ENCODE measurements at places on chromosomes 12 and 14. TPM values are rescaled to one million over a fixed set of nuclear protein-coding genes. Genes with fewer than 3 reads are reported as not detected.

The ISCA2 gene
- total RNA-seq: 41.6 TPM

DNA sequence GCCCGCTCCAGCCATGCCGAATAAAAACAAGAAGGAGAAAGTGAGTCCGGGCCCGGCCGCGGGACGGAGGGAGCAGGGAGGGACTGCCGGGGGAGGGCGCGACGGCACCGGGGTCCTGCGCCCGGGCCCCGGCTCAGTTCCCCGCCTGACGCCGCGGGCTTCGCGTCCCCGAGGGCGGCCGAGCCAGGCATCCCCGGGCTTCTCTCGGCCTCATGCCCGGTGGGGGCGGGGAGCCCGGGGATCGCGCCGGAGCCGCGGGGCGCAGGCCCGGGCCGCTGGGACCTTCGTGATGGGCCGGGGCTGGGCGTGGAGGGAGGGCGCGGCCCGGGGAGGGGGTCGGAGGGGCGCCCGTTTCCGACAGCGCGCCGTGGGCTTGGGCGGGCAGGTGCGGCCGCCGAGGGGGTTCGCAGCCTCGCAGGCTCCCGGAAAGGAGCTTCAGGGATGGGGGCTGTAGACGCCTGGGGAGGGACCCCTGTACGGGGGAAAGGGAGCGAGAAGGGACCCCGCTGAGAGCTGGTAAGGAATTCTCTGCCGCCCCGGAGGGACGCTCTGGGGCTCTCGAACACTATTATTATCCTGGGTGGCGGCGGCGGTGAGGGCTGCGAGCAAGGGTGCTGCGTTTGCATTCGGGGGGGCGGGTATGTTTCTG lies 496 bp downstream of the PPP2R5C start:
- DNase-seq: no peak

GRCh38 chr14:50954811-50955372 lies 10.6 kb upstream of the PYGL start:
- DNase-seq: no peak

The EMP1 gene
- total RNA-seq: 117 TPM

The TRIM9 gene
- total RNA-seq: 0.36 TPM

GRCh38 chr14:93537951-93538350 lies 107.2 kb downstream of the UNC79 start:
- DNase-seq: no peak

DNA sequence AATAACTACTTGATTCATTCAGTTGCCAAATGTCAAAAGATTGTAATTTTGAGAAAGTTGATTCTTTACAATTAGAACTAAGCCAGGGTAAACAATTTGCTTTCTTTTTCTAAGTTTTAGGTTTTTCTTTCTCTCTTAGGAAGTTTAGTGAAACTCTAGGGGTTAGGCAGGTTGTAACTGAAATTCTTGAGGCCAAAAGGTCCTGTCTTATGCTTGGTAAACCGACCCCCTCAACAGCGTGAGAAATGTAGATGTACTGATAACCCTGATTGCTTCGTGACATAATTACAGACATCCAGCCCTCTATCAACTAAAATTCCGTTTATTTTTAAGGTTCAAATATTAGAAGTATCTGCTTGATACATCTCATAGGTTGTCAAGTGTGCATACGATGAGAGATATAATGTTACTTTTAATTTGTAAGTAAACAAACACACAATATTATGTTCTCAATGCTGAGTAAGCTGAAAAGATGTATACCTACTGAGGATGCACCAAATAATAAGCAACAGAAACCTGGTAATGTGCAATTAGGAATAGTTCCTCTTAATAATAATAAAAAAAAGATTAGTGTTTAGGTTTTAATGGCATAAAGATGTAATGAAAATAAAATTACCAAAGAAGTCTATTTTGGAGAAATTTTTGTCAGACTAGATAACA lies 7.2 kb downstream of the FUT8 start:
- DNase-seq: no peak

The MEG3 gene
- 7.2 TPM for total RNA-seq

The C1QL4 gene
- total RNA-seq: not detected

The ACOT2 gene
- total RNA-seq: 22.9 TPM

- DNase-seq: no peak
Observed at GRCh38 chr12:121301876-121302275, 5.4 kb upstream of the CAMKK2 start.

GRCh38 chr12:53102883-53103807 lies at the start of gene SOAT2:
Gene SOAT2 (plus strand): TSS chr12:53103486. CDS start chr12:53103578, 92 bp downstream.
- DNase-seq: no peak

DNA sequence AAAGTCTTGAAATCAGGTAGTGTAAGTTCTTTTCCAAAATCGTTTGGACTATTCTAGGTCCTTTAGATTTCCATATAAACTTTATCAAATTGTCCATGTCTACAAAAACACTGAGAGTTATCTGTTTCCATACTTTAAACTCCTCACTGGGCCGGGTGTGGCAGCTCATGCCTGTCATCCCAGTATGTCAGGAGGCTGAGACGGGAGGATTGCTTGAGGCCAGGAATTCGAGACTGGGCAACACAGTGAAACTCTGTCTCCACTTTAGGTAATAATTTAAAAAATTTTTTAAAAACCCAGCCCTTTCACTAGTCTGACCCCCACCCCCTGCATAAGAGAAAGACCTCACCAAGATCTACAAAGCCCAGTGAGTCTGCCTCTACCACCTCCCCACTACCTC lies 6.4 kb upstream of the ISM2 start:
- DNase-seq: no peak

DNA sequence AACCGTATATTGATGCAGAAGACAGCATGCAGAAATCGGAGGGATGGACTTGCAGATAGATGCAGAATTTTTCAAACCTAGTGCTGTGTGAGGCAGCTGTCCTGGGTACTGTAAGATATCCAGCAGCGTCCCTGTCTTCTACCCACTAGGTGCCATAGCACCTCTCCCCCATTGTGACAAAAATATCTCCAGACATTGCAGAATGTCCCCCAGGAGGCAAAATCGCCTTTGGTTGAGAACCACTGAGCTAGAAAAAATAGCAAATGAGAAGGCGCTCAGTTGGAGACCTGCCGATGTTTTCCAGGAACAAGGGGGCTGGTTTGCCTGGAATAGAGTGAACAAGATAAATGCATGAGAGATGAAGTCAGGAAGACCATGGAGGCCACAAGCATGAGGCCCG lies 67.9 kb upstream of the TMEM132D start:
- DNase-seq: no peak

DNA sequence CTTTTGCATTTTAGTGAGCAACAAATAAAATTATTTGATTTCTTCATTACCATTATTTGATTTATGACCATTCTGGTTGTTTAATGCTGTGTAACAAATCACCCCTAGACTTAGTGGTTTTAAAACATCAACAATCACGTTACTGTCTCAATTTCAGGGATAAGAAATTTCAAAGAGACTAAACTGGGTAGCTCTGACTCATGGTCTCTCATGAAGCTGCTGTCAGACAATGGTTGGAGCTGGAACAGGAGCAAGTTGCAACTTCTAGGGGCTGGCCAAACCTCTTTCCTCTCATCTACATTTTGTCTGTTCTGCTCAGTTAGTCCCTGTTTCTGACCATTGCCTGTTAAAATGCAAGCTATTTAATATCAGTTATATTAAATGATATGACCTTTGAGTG lies 517.0 kb downstream of the KCNH5 start:
- DNase-seq: no peak

GRCh38 chr14:101591121-101591520 lies 29.8 kb downstream of the DIO3 start:
- DNase-seq: no peak

DNA sequence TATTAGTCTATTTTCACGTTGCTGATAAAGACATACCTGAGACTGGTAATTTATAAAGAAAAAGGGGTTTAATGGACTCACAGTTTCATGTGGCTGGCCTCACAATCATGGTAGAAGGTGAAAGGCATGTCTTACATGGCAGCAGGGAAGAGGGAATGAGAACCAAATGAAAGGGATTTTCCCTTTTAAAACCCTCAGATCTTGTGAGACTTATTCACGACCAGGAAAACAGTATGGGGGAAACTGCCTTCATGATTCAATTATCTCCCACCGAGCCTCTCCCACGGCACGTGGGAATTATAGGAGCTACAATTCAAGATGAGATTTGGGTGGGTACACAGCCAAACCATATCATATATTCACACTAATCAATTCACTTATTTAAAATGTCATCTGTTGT lies 41.4 kb downstream of the KTN1 start:
- no peak for DNase-seq

DNA sequence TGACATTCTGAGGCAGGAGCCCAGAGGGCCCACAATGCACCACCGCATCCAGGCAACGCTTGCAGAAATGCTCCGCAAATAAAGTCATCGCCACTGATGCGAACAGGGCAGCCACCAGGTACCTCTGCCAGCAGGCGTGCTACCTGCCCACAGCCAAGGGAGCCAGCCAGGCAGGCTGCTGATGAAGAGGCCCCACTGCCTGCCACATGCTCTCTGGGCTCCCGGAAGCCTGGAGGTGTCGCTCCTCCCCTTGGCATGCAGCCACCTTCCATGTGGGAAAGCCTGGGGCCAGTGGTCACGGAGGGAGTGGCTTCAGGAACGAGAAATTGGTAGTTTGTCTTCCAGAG lies 14.7 kb downstream of the GPR132 start:
- no peak for DNase-seq

- no peak for DNase-seq
Observed at GRCh38 chr12:119692410-119692809, 24.5 kb downstream of the PRKAB1 start.

DNA sequence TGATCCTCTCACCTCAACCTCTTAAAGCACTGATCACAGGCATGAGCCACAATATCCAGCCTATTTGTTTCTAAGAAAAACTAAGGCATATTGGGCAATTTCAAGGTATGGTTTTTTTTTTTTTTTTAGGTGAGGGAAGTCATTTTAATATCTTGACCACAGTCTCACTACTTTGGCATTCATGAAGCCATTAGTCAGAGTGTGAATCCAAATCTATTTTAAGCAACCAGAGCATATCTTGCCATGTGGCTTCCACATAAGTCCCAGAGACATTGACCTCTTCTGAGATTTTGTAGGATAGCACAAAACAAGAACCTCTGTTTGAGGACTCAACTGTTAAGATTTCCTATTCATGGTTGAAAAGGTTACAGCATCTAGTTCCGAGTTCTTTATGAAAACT lies 130.3 kb upstream of the RBM19 start:
- no peak for DNase-seq

DNA sequence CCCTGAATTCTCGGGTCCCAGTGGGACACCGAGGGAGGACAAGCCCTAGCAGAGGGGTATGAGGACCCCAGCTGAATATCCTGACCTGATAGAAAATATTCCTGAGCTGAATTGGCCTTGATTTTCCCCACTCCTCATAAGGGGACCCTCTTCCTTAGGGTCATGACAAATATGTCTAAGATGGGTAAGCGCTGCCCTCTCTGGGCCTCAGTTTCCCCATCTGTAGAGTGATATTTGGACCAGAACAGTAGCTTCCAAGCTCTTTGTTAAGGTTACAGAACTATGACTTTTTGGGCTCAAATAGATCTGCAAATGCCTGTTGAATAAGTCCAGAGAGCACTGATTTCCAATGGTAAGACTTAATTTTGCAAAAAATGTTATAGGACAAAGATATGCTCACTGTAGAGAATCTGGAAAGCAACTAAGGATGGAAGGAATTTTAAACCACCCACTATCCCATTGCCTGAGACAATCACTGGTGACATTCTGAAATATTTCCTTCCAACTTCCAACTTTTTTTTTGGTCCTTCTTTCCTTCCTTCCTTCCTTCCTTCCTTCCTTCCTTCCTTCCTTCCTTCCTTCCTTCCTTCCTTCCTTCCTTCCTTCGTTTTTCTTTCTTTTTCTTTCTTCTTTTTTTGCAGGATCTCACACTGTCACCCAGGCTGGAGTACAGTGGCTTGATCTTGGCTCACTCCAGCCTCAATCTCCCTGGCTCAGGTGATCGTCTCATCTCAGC lies 32.0 kb downstream of the MYL2 start:
- DNase-seq: no peak

The GLI1 gene
- 0.51 TPM for total RNA-seq

- no peak for DNase-seq
Observed at GRCh38 chr14:90518069-90518940, 121.5 kb downstream of the CALM1 start.

DNA sequence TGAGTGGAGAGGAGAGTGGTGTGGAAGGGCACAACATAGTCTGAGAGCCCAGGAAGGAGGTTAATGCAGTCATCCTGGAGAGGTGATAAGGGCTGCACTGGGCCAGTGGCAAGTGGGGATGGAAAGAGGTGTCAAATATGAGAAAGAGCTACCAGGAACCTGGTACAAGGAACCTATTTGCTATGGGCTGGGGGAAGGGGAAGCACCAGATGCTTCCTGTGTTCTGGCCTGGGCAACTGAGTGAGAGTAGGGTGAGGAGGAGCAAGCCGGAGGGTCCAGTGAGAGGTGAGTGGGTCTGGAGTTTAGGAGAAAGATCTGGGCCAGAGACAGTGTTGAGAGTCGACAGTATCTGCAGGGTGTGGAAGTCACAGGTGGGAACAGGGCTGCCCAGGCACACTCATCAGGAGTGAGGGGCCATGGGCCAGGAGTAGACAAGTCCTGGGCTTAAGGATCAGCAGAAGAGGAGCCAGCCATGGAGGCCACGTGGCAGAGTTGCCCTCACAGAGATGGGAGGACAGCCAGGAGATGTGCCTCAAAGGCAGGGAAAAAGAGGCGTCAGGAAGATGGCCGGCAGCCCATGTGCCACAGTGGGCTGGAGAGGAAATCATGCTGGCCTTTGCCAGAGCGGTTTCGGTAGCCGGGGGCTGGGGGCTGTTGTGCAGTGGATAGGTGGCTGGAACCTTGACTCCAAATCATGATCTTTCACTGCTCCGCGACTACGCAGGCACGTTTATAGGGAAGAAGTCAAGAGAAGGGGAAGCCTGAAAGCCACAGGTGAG lies 2.9 kb upstream of the AQP6 start:
- no peak for DNase-seq

DNA sequence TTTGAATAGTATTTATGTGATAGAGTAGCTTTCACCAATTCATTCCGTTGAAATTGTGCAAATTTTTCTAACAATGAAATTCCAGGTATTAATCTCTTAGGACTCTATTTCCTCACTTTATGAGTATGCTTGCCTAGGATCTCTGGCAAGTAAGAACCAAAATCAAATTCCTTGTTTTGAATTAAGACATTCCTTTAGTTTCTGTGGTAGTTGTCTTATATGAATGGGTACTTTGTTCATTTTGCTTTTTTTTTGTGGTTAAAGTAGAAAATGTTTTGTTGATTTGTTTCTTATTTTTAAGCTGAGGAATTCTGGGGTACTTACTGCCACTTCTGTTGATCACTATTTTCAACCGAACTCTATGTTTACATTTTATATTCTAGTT lies 59.8 kb downstream of the KITLG start:
- no peak for DNase-seq

The SMCO2 gene
- not detected for total RNA-seq

DNA sequence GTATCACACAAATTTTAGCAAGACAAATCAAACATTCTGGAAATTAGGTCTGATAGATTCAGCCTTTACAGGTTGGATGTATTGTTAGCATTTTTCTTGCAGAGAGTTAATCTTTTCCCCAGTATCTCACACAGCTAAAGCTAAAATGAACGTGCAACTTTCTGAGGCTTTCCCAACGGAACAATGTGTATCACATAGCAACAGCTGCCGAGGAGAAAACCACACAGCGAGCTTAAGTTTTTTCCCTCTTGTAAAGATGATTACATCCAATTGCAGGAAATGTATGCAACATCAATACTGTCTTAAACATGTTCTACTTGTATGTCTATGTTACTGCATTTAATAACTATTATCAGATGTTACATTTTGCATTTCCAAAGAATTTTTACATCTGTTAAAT lies 182.2 kb downstream of the CCDC59 start:
- DNase-seq: no peak

GRCh38 chr12:47891356-47891755 lies 13.4 kb downstream of the VDR start:
- no peak for DNase-seq

GRCh38 chr12:82479511-82479910 lies 121.2 kb downstream of the METTL25 start:
- DNase-seq: no peak

GRCh38 chr14:95068080-95068479 lies 89.2 kb downstream of the DICER1 start:
- no peak for DNase-seq

All from epithelial cell of proximal tubule (primary cell).